ENCODE measurements at places on chromosomes 2 and 18.

DNA sequence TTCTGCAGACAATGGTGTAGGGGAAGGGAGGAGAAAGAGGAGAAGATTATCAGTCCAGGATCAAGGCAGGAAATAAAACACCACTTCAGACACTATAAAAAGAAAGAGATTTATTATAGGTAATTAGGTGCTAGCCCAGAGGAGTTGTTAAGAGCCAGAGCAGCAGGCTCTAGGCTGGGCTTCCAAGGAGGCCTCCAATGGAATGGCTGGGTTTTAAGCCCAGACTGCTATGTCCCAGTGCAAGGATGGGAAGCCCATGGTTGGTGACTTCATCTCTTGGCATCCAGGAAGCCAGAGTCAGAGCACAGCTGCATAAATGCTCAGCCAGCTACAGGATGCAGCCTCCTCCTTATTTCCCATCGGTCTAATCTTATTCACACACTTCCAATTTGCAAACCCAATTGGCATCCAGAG lies 95.6 kb downstream of the LAMA3 start:
- DNase-seq: no peak

DNA sequence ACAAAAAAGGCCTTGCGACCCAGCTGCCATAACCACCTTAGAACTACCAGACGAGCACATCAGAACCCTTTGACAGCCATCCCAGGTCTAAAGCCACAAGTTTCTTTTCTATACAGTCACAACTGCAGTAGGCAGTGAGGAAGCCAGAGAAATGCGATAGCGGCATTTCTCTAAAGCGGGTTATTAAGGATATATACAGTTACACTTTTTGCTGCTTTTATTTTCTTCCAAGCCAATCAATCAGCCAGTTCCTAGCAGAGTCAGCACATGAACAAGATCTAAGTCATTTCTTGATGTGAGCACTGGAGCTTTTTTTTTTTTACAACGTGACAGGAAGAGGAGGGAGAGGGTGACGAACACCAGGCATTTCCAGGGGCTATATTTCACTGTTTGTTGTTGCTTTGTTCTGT lies 48.8 kb downstream of the FEZ2 start:
- no peak for DNase-seq

DNA sequence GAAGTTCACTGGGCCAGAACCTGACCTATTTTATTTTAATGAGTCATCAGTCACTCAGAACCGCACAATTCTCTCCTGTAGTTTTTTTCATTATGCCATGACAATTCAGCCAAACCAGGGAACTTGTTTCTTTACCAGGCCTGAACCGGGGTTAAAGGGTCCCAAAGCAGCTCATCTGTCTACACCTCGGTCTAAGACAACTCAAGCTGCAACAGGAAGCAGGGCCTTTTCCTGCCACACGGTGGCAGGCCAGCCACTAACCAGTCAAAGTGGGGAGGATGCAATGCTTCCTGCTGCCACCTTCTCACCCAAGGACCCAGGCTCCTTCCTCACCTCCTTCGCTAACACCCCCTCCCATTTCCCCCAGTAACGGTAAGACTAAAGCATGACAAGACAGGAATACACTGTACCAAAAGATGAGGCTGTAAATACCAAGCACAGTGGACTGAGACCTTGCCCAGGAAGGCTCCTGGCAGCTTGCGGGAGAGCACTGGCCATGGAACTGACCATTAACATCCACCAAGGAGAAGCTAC lies 56.7 kb upstream of the ACKR3 start:
- DNase-seq: no peak

- DNase-seq: no peak
Observed at GRCh38 chr2:42270757-42271156, 90.3 kb downstream of the COX7A2L start.

DNA sequence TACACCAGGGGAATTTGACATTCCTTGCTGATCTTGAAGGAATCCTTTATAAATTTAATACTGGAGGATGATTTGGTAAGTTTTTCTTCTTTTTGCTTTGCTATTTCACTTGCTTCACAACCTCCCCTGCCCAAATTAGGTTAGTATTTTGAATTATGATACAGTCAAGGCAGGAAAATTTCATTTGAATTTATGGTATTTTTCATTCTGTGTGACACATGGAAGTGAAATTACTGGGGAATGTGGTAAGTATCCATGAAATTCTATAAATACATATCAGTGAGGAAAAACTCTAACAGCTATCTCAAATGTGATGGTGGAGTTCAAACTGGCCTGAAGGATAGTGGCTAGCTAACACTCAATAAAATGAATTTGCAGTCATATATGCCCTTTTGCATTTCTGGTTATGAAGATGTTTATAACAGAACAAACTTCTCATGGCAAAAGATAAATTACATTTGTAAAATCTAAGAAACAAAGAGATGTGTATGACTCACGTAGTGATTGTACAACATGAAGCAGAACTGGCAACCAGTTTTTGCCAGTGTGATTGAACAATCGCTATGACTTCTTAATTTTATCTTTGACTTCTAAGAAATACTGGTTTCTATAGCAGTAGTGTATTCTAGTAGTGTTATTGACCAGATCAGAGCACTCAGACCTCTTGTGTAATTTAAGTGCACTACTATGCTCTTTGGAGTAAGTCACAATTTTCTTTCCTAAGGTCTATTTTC lies 152.6 kb downstream of the IKZF2 start:
- no peak for DNase-seq

- no peak for DNase-seq
Observed at GRCh38 chr18:49610022-49610445, 48.2 kb downstream of the LIPG start.

- no peak for DNase-seq
Observed at GRCh38 chr2:73985308-73986084, 786 bp downstream of the TET3 start.

DNA sequence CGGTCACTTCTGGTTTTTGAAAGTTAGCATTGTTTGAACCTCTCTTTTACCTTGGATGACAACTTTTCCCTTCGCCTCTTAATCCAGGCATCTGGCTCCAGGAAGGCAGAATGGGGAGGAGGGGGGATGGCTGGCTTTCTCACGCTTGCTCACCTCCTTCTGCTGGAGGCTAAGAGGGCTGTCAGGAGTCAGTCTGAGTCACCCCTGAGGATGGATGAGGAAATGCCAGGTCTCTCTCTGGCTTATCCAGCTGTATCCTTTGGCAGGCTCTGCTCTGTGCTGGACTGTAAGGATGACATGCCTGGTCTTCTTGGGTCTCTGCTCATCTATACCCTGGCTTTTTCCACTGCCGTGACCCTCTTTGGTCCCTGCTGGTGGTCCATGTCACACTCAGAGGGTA lies 142.9 kb upstream of the GYPC start:
- DNase-seq: no peak

DNA sequence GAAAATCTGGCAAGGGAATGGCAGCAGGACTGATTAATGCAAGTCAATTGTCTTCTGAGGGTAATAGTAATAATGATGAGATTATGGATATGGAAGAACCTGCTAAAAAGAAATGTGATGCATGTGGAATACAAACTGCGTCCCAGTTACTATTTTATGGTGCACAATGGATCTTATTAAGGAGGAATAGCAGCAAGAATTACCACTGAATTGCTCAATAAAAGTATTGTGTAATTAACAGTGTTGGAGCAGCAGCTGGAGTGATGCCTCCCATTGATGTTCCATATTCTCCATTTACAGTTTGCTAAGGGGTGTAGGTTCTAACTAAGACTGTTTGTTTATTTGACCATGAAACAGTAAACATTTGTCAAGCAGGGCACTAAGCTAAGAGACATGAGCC lies 167.9 kb downstream of the HRH4 start:
- no peak for DNase-seq

DNA sequence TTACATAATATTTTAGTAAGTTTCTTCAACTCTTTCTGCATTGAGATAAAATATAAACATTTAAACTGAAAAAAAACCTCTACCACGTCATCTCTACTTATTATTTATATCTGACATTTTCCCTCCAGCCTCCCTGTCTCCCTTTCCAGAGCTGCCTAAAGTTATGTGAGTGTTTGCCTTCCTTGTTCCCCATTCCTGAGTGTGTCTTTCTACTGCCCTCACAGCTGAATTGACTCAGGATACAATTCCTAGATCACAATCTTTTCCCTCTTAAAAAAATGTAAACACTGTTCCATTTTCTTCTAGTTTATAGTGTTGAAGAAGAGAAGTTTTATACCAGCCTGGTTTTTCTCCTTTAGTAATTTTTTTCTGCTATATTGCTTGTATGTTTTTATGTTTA lies 5.3 kb downstream of the TRPM8 start:
- DNase-seq: no peak

GRCh38 chr2:71498261-71498701 lies 44.9 kb downstream of the DYSF start:
- no peak for DNase-seq
